NCI-H2107 (cell line): ENCODE measurements at places on chromosomes 5 and 9.

DNA sequence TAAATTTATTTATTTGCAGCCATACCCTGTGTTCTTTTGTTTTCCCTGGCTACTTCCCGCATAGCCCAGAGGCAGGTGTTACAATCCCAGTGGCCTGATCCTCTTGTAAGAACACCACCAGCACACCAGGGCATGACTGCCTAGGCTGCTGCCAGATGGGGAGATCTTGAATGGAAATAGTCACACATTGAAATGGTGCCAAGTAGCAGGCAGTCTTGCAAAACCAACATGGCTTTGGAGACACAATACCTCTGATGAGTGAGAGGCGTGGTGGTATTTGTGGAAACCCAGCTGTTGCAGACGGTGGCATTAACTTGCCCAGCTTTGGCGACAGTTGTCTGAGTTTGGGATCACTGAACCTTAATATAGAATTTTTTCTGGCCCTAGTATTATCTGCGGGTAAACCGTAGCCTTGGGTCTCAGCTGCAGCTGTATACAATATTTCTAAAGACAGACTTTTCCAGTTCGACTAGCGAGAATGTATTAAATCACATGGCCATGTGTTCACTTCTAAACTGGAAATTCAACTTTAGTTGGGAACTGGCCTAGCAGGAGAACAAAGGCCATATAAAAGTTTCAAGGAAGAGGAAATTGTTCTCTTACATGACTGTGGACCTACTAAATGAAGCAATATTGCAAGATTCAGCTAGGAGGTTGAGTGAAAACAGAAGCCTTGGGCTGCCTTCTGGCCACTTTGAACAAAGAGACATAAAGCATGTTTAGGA lies 277.0 kb downstream of the SMARCA2 start:
- DNase-seq, result peak; percentile 80

DNA sequence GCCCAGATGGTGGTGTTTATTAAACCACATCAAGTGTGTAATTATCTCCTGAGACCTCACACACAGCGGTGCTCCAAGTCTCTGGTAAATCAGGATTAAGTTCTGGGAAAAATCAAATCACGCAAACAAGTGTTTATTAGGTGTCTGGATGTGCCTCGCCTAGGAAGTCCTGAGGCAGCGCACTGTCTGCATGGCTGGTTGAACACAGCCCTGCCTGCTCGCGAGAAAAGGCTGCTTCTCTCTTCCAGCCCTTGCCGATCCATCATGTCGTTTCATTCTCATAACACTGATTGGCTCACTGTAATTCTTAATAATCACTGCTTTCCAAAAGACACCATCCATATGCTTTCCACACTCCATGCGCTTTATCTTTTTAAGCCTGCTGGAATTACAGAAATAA lies 229.6 kb upstream of the DAP start:
- DNase-seq, result no peak

DNA sequence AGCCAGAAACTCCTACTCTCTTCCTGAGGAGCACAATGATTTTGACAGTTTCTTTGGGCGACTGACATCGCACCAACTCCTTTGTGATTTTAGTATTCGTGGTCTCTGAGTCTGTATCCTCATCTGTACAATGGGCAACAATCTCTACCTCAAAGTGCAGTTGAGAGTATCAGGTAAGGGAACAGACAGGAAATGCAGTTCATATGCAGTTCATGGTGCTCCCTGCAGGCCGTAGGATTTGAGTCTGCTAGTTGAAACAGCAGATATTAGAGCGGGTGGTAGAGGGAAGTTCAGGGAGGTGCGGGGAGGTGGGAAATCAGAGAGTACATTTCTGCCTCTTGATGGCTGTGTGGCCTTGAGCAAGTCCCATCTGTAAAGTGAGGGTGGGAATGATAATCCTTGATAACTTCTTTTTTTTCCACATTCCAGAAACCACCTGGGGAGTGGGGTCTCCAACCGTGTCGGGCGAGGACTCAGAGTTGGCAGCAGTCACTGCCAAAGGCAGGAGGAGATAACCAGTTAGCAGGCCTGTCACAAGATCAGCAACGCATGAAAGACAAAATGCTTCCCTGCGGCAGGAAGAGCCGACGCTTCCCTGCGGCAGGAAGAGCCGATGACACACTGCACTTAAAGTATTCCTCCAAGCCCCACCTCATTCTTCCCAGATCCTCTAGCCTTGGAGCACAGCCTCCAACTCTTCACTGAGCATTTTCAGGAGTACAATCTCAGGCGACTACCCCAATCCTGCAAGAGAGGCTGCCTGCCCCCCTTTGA lies 6.0 kb upstream of the NEK6 start:
- DNase-seq, result no peak

- DNase-seq, result peak; percentile 38
Measured at GRCh38 chr9:100600521-100601079, 22.7 kb downstream of the CAVIN4 start.

GRCh38 chr5:159471904-159472303 lies 141.6 kb upstream of the IL12B start:
- DNase-seq, result no peak

DNA sequence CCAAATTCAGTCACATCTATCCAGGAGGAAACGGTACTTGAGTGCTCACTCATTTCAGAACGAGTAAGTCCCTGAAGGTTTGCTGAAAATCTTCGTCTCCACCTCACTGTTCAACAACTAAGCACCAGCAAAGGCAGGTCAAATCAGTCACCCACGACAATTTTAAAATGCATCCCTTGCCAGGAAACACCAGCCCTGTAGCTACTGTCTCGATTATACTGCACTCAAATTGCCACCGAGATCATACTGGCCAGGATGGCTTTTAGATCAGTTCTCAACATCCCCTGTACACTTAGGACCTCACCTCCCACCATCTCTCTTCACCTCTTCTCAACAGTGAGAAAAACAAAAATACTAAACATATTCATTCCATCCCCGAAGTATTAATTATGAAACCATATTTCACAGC lies 298.6 kb downstream of the AGTPBP1 start:
- no peak for DNase-seq

DNA sequence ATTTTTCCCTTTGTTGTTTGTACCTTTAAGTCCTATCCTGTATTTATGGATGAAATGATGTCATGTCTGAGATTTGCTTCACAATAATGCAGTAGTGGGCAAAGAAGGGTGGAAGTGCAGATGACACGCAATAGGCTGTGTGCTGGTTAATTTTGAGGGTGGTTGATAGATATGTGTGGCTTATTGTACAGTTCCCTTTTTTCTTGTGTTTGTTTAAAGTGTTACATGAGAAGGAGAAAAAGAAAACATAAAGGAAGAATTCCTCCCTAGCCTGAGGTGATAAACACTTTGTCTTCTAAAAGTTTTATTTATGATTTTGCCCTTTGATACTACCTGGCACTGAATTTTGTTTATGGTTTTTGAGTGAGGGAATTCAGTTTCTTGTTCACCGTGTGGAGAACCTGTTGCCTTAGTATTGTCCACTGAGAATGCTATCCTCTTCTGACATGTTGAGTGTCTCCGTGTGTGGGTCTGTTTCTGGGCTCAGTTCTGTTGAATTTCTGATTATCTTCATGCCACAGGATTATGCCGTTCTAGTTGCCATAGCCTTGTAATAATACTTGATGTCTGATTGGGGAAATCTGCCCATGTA lies 52.3 kb upstream of the FAM120AOS start:
- no peak for DNase-seq

GRCh38 chr5:97937846-97938245 lies 754.8 kb upstream of the RIOK2 start:
- no peak for DNase-seq

DNA sequence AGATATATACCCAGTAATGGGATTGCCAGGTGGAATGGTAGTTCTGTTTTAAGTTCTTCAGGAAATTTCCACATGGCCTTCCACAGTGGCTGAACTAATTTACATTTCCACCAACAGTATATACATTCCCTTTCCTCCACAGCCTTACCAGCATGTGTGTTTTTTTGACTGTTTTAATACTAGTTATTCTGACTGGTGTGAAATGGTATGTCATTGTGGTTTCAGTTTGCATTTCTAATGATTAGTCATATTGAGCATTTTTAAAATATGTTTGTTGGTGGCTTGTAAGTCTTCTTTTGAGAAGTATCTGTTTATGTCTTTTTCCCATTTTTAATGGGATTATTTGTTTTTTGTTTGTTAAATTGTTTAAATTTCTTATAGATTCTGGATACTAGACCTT lies 208.9 kb downstream of the CFAP90 start:
- no peak for DNase-seq

GRCh38 chr5:123297866-123298265 lies 125.3 kb downstream of the CEP120 start:
- no peak for DNase-seq

DNA sequence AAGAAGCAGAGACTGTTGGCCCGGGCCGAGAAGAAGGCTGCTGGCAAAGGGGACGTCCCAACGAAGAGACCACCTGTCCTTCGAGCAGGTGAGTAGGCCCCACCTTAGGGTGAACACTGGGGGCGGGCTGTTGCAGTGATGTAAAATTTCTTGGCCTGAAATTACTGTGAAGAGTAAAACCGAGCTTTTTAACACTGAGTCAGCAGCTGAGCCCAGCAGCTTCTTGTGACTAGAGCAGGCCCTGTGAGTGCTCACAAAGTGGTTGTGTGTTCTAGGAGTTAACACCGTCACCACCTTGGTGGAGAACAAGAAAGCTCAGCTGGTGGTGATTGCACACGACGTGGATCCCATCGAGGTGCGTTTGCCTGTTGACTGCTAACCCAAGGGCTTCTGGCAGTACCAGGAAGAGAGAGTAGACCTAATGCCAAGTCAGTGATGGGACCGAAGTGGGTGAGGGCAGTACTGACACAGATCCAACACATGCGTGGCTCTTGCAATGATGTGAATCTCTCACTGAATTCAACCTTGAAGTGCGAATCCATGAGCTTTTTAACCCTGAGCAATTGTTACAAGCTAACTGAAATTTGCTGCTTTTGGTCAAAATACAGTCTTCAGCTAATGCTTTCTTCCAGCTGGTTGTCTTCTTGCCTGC lies 2.1 kb downstream of the RPL7A start:
- no peak for DNase-seq

GRCh38 chr5:102792705-102793104 lies 37.6 kb downstream of the PAM start:
- DNase-seq, result no peak

- DNase-seq, result no peak
Measured at GRCh38 chr9:21510806-21511205, 28.7 kb upstream of the IFNE start.

- no peak for DNase-seq
Measured at GRCh38 chr5:66856041-66856805, 260.0 kb downstream of the MAST4 start.

DNA sequence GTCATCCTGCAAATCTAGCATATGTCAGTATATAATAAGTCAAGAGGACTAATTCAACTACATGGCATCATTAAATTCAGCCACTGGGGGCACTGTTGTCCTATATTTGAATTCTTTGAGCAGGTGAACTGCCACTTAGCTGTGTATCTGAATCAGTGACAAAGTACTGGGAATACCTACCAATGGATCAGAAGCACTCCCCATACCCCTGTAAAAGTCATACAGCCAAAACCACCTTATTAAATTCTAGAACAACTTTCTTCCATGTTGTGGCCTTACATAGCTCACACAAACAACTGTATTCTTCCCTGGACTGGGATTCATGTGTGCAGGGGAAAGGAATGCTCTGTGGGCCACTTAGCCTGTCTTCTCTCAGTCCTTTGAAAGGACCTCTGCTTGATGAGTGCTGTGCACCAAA lies 57.4 kb upstream of the PLPP6 start:
- peak; percentile 1 for DNase-seq

GRCh38 chr9:71854811-71855210 lies 56.2 kb downstream of the ABHD17B start:
- DNase-seq, result no peak

DNA sequence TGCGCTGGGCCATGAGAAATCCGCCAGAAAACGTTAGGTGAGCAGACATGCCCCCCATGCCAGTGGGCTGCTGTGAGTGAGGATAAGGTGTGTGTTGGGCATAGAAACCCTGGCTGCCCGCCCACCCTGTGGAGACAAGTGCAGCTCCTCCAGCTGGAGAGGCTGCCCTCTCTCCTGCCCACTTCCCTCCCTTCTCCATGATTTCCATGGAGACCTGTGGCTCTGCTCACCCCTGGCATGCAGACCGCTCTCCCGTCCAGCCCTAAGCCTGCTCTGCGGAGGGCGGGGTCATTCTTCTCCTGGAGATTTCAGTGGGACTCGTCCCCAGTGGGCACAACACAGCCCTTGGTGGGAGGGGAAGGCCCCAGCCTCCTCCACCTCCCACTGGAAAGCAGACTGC lies 133.0 kb upstream of the FAM120A start:
- no peak for DNase-seq

- DNase-seq, result no peak
Measured at GRCh38 chr9:26043431-26043830, 365.2 kb upstream of the TUSC1 start.

- no peak for DNase-seq
Measured at GRCh38 chr5:155094455-155094854, 80.9 kb downstream of the KIF4B start.

- peak; percentile 23 for DNase-seq
Measured at GRCh38 chr5:177607452-177608192, 7.7 kb downstream of the B4GALT7 start.

- no peak for DNase-seq
Measured at GRCh38 chr5:79771387-79771786, 81.8 kb downstream of the CMYA5 start.

DNA sequence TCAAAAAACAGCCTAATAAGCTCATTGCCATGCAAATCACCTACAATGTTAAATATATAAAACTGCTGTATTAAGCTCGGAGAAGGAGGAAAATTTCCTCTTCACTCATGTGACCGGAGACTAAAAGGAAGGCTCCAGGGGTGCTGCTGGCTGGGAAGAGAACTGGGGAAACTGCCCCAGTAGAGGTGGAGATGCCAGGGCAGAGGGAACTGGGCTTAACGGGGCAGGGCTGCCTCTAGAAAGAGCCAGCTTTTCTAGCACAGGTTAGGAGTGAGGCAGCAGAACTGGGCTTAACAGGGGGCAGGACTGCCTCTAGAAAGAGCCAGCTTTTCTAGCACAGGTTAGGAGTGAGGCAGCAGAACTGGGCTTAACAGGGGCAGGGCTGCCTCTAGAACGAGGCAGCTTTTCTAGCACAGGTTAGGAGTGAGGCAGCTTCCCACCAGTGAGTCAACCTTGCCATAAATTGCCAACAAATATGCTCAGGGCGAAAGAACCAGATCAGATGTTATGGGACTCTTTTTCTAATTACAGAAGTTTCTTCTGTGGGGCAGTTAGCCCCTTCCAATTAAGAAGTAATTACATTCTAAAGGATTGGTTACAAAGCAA lies 115.3 kb downstream of the FANCC start:
- no peak for DNase-seq

DNA sequence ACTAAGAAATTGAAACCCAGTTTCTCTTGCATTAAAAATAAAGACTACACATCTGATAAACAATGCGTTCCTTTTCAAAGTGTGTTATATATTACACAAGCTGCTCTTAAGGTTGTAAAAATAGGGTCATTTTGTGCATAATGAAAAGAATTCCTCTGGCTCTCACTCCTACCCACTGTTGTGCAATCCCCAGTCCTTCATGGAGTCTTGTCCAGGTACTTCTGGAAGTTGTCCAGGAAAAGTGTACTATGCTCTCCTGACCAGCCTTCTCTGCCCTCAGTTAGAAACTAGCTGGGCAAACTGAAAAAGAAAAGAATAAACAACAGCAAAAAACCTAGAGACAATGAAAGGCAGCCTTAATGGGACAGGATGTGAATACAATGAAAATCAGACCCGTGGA lies 345.5 kb upstream of the PAPPA start:
- DNase-seq, result no peak

GRCh38 chr5:181217803-181218062 lies 5.3 kb upstream of the TRIM41 start:
- DNase-seq, result no peak
